K562 (cell line): ENCODE measurements at places on chromosomes 12 and 14. TPM values are rescaled to one million over a fixed set of nuclear protein-coding genes. Genes with fewer than 3 reads are reported as not detected.

Gene BMP4
- total RNA-seq, result not detected in 2 replicates

Gene JDP2
- total RNA-seq, result 8.9 and 9.6 TPM in 2 replicates

DNA sequence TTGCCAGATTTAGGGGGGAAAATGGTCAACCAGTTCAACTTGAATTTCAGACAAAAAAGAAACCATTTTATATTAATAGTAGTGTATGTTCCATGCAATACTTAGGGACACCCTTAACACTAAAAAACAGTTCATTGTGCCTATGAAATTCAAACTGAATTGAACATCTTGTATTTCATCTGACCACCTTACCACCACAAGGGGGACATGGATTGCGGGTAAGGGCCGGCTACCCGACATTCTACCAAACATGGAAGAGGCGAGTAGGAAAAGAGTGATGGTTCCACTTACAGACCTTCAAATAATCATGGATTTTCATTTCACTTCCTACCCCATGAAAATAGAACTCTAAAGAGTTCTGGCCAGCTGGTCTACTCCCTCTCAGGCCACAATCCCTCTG is 10.3 kb upstream of the STK38L start:
- peak; percentile 14 for DNase-seq

GRCh38 chr14:64758691-64759554 is 54.7 kb downstream of the PLEKHG3 start:
- DNase-seq, result no peak

DNA sequence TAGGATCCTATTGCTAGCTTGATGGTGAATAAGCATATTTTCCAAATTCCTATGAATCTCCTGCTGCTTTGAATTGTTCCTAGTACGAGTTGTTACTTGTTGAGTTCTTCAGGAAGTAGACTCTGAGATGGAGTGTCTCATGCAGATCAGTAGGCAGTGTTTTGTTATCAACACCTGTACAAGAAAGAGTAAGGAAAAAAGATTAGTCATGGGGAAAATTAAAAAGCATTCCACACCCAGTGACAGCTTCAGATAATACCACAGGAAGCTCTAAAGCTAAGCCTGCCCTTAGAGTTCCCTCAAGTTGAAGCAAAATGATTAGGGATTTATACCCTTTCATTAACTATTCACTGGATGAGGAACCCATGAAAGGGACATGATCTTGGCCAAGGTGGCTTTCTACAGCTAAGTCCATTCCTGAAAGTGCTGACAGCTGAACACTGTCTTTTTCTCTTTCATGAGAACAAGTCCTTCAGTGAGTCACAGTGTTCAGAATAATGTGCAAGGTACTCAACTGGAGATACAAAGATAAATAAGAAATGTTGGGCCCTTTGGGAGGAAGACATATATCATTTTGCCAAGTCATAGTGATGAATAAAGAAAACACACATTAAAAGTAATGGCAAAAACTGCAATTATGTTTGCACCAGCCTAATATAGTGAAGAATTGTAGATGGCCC is 49.1 kb downstream of the CCER1 start:
- no peak for DNase-seq

Gene PPP4R4
- not detected in 2 replicates for total RNA-seq

GRCh38 chr14:99925471-99925870 is 132.3 kb downstream of the EML1 start:
- DNase-seq, result no peak

Gene ANO4
- total RNA-seq, result not detected in 2 replicates

- DNase-seq, result no peak
Measured at GRCh38 chr14:59998564-59998963, 78.6 kb downstream of the LRRC9 start.

Gene ERBB3
- 5.1 and 5.5 TPM in 2 replicates for total RNA-seq

Gene RPL10L
- total RNA-seq, result not detected in 2 replicates

DNA sequence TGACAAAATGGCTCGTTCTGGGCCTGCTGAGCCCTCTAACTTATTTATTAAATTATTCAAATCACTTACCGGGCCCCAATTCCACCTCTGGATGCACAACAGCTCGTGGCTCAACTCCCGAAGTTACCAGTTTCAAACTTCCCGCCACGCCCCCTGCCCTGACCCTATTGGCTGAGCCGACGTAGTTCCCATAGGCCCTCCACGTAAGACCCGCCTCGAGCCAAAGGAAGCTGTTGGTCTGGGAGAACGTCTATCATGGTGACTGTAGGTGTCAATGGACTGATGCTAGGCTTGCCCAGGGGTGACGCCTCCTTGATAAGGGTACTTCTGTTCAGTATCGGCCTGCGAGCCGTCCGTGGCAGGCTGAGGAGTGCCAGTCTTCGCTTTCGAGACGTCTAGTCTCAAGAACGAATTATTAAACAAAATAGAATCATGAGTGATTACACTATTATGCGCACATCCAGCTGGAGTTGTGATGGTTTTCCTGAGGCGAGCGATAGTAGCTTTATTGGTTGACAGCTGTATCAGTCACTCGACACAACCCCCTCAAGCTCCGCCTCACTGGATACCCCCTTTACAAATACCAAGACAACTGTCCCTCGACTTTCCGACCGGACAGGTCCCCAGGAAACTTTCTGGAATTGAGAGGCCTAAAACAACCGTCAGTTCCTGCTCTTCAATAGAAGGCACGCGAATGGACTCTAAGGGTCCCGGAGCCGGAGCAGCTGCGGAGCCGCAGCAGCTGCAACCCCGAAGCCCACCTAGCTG is at the start of gene CDCA3:
Gene CDCA3, minus strand, starts transcription at position 134 of the 768 bp plus-strand sequence. CDS start 334 bp downstream, outside the sequence.
- peak; percentile 97 for DNase-seq

- no peak for DNase-seq
Measured at GRCh38 chr14:95326987-95327386, 7.3 kb upstream of the CLMN start.

GRCh38 chr12:11743423-11744409 is 94.2 kb downstream of the ETV6 start:
- DNase-seq, result no peak

Gene CMA1
- not detected in 2 replicates for total RNA-seq

- peak; percentile 72 for DNase-seq
Measured at GRCh38 chr12:107622001-107622400, 63.6 kb upstream of the PWP1 start.

DNA sequence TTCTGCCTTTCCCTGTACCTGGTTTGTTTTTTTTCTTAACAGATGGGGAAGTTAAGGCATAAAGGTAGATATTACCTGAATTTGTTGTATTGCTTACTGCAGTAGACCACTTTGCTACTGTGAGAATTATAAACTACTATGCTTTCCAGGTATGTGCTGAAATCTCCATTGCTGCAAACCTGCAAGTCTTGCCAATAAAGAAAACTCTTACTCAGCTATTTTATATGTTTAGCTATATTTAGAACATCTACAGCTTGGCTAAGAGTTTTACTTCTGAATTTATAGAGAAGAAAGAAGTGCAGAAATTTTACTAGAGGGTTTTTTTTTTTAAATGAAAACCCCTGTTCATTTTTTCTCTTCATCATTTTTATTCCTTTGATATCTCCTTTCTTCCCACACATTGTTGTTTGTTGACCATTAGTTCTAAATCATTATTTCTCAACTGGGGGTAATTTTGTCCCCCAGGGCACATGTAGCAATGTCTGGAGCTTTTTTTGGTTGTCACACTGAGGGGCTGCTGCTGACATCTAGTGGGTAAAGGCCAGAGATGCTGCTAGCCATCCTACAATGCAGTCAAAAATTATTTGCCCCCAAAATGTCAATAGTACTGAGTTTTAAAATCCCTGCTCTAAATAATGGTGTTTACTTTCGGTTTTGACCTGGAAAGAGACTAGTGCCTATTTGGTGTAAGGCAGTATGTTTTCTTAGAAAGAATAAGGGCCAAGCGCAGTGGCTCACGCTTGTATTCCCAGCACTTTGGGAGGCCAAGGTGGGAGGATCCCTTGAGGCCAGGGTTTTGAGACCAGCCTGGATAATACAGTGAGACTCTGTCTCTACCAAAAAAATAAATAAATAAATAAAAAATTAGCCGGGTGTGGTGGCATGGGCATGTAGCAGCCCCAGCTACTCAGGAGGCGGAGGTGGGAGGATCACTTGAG is 48.6 kb downstream of the PCNX1 start:
- DNase-seq, result peak; percentile 22

Gene SERPINA12
- not detected in 2 replicates for total RNA-seq

DNA sequence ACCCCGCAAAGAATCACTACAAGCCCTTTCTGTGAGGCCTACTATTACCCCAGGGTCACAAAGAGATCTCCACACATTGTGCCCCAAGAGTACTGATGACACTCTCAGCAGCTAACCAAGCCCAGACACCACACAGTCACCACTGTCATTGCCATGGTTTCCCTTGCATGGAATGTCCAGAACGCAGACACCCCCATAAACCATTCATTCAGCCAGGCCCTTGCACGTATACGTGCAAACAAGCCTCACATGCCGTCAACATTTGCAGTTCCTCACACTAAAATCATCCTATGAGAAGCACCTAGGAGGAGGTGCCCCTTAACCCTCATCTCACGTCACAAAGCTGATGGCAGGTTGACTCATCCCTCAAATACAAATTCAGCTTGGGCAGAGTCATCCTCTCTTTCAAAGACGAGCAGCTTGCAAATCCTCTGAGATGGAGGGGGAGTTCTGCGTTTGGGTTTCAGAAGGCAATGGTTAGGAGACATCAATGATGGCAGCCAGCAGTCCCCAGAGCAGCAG is 17.1 kb upstream of the KRT77 start:
- no peak for DNase-seq

Gene GRIP1
- total RNA-seq, result 0.75 and 1.1 TPM in 2 replicates

GRCh38 chr14:95322651-95323050 is 2.9 kb upstream of the CLMN start:
- no peak for DNase-seq

GRCh38 chr12:89064151-89064550 is 288.1 kb downstream of the DUSP6 start:
- no peak for DNase-seq

DNA sequence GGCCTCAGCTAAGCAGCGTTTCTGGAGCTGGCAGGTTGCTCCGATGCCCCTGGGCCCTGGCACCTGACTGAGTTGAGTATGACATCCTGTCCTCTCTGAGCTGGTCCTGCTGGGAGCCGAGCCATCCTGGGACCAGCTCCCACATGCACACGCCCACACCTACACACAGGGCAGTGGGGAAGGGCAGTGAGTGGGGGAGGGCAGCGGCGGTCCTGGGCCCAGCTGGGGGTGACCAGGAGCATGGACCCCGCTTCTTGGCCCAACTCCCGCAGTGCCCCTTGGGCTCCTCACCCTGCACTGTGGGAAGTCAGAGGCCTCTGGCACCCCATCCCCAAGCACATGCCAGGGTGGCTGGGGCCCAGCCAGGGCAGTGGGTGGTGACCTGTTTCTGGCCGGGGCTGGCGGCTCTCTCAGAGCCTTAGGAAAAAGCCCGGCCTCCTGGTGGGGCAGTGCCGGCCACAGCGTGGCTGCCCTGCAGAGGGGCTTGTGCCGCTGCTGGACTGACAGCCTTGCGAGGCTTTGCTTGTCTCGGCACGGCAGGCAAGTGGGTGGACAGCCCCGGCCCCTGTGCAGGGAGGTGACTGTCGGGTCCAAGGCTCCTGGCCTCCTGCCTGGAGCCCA is 5.9 kb upstream of the CRIP2 start:
- no peak for DNase-seq

DNA sequence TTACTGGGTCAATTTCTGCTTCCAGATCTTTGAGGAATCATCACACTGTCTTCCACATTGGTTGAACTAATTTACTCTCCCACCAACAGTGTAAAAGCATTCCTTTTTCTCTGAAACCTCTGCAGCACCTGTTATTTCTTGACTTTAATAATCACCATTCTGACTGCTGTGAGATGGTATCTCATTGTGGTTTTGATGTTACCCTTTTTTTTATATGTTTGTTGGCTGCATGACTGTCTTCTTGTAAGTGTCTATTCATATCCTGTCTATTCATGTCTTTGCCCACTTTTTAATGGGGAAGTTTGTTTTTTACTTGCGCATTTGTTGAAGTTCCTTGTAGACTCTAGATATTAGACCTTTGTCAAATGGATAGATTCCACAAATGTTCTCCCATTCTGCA is 324.9 kb downstream of the NAV3 start:
- DNase-seq, result no peak

DNA sequence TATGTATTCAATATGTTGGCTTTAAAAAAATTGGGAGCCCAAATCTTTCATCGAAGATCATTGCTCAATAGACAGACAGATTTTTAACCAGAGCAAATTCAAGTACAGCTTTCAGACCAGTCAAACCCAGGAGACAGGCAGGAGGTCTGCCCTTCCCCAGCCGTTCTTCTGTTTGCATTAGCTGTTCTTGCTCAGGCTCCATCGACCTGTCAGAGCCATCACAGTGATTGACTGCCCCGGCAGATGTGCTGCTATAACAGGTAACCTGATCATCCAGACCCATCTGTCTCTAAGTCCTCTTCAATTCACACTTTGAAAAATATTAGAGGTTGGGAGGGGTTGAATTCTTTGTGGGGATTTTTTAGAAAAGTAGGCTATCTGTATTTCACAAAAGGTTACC is 453.5 kb downstream of the FOXG1 start:
- DNase-seq, result no peak

DNA sequence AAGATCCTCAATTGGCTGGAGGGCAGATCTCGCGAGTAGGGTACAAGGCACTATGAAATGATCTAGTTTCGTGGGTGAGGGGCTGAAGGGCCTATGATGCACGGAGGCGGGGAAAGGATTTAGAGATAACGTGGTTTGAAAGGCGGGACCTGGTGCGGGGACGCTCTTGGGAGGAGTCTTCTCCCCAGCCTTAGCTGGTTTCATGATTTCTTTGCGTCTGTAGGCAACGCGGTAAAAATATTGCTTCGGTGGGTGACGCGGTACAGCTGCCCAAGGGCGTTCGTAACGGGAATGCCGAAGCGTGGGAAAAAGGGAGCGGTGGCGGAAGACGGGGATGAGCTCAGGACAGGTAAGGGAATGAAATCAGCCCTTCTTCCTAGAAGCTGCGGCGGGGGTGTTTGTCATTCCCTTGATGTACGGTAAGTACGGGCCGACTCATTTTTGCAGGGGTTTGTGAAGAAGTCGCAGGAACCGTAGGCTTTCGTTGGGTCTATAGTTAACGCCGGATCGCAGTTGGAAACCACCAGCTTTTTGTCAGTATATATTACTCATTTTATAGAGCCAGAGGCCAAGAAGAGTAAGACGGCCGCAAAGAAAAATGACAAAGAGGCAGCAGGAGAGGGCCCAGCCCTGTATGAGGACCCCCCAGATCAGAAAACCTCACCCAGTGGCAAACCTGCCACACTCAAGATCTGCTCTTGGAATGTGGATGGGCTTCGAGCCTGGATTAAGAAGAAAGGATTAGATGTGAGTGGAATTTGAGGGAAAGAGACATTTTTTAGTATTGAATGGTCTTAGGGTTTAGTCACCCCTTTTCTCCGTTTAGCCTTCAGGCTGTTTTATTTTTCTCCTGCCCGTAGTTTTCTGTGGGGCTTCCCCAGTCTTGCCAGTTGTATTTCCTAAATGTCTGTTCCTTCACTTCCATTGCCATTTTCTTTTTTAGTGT is 602 bp downstream of the APEX1 start:
- DNase-seq, result peak; percentile 89

Gene ARHGDIB
- 51.1 and 55.8 TPM in 2 replicates for total RNA-seq
